ENCODE measurements at places on chromosomes 13 and 19. TPM values are rescaled to one million over a fixed set of nuclear protein-coding genes. Genes with fewer than 3 reads are reported as not detected.

The APBA3 gene
- 65.5 TPM for total RNA-seq

- no peak overlapping the region for H3K27ac ChIP-seq
- DNase-seq = no peak
- H3K4me3 ChIP-seq = no peak overlapping the region
- H3K27me3 ChIP-seq = peaks cover 2% of the 10 kb centered on the region
- no peaks in the 10 kb centered on the region for H3K4me1 ChIP-seq
These were observed 79.7 kb downstream of the EFNB2 start for GRCh38 chr13:106455777-106456176.

GRCh38 chr19:18436671-18437490 is 1.1 kb downstream of the ISYNA1 start:
- peak; percentile 92 for DNase-seq
- no peaks in the 10 kb centered on the region for H3K27me3 ChIP-seq
- H3K4me3 ChIP-seq = peak overlapping the region; percentile 64
- H3K36me3 ChIP-seq = peaks cover 2% of the 10 kb centered on the region
- H3K4me1 ChIP-seq = peaks cover 24% of the 10 kb centered on the region
- H3K27ac ChIP-seq = peak overlapping the region; percentile 61

The MEIOSIN gene
- not detected for total RNA-seq

GRCh38 chr19:41616792-41617621 is 9.9 kb downstream of the CEACAM4 start:
- H3K27ac ChIP-seq = no peak overlapping the region
- H3K27me3 ChIP-seq = peaks cover 2% of the 10 kb centered on the region
- peak; percentile 39 for DNase-seq
- H3K36me3 ChIP-seq = no peaks in the 10 kb centered on the region
- no peaks in the 10 kb centered on the region for H3K4me1 ChIP-seq

DNA sequence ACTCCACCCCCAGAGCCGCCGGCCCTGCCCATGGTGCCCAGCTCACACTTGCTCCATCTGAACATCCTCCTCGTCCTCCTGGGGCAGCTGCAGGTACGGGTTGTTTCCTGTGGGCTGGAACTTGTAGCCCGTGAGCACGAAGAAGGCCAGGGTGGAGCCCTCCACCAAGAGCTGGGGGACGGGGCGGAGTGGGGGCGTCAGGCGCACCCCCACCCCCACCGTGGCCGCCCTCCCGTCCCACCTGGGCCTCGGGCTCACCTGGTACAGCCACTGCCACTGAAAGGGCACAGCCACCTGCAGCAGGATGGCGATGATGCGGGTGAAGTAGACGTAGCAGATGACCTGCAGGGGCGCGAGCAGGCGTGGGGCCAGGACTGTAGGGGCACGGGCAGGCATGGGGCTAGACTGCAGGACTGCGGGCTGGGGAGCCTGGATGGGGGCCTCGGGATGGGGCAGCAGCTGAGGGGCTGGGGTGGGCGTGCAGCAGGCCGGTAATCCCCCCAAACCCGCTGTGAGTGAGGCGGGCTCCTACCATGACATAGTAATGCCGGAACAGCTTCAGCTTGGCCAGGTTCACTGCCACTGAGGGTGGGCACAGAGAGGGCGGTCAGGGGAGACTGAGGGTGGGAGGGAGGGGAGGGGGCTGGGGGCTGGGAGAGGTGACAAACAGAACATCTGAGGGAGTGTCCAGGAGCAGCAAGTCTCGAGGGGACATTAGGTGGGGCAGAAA is 6.3 kb downstream of the GPR108 start:
- H3K27ac ChIP-seq = no peak overlapping the region
- H3K27me3 ChIP-seq = no peaks in the 10 kb centered on the region
- DNase-seq = no peak
- H3K4me1 ChIP-seq = peaks cover 13% of the 10 kb centered on the region

DNA sequence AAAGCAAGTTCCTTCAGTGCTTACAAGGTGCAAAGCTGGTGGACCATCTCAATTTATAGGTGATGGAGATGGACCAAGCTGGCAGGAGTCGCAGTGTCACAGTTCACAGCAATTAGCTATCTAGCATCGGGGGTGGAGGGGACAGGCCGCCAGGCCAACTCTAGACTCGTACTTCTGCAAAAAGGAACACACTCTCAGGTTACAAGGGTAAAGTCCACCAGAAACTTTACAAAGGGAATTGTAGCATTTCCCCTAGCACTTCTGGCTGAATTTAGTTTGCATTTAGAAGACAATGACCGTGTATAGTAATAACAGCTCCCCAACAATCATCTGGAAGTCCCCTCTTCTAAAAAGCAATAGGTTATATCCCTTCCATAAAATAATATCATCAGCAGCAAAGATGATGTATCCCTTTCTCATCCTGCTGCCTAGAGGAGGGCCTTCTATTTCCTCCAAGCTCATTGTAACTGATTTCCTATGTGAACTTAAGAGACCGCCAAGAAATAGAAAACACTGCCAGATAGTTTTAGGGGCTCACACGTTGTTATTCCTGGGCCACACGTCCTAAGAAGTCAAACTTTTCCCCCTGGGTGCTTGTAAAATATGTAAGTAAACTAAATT is 8.5 kb upstream of the DOCK9 start:
- H3K27ac ChIP-seq = no peak overlapping the region
- H3K4me3 ChIP-seq = no peak overlapping the region
- H3K36me3 ChIP-seq = peaks cover 12% of the 10 kb centered on the region
- no peak for DNase-seq
- peaks cover 28% of the 10 kb centered on the region for H3K4me1 ChIP-seq

The ANGPTL8 gene
- total RNA-seq = not detected

The SSC5D gene
- 0.68 TPM for total RNA-seq

The ZNF610 gene
- 2.0 TPM for total RNA-seq

- no peaks in the 10 kb centered on the region for H3K36me3 ChIP-seq
- H3K27me3 ChIP-seq = peaks cover 13% of the 10 kb centered on the region
- no peak for DNase-seq
- H3K27ac ChIP-seq = no peak overlapping the region
These were observed 95.6 kb downstream of the FAM216B start for GRCh38 chr13:42876887-42877545.

The CADM4 gene
- total RNA-seq = 0.12 TPM

The EBI3 gene
- 14.7 TPM for total RNA-seq

GRCh38 chr19:10603873-10604459 is 16.9 kb upstream of the AP1M2 start:
- peaks cover 20% of the 10 kb centered on the region for H3K4me1 ChIP-seq
- peaks cover 2% of the 10 kb centered on the region for H3K36me3 ChIP-seq
- H3K27ac ChIP-seq = peak overlapping the region; percentile 99
- H3K27me3 ChIP-seq = peaks cover 2% of the 10 kb centered on the region
- peak overlapping the region; percentile 90 for H3K4me3 ChIP-seq
- DNase-seq = peak; percentile 46

GRCh38 chr13:92843549-92843948 is 383.1 kb upstream of the GPC6 start:
- no peak overlapping the region for H3K4me3 ChIP-seq
- no peak overlapping the region for H3K27ac ChIP-seq
- H3K4me1 ChIP-seq = no peaks in the 10 kb centered on the region
- H3K36me3 ChIP-seq = no peaks in the 10 kb centered on the region
- H3K27me3 ChIP-seq = no peaks in the 10 kb centered on the region

- H3K27ac ChIP-seq = no peak overlapping the region
- H3K4me3 ChIP-seq = no peak overlapping the region
- peak; percentile 67 for DNase-seq
- peaks cover 11% of the 10 kb centered on the region for H3K36me3 ChIP-seq
These were observed 128.7 kb downstream of the TSHZ3 start for GRCh38 chr19:31220540-31220939.

- no peak overlapping the region for H3K4me3 ChIP-seq
- H3K27me3 ChIP-seq = no peaks in the 10 kb centered on the region
- DNase-seq = no peak
- H3K36me3 ChIP-seq = no peaks in the 10 kb centered on the region
- H3K4me1 ChIP-seq = peaks cover 2% of the 10 kb centered on the region
- H3K27ac ChIP-seq = no peak overlapping the region
These were observed 1666.0 kb downstream of the EFNB2 start for GRCh38 chr13:104869501-104869900.

- H3K27me3 ChIP-seq = no peaks in the 10 kb centered on the region
- H3K4me3 ChIP-seq = no peak overlapping the region
- H3K27ac ChIP-seq = no peak overlapping the region
- no peaks in the 10 kb centered on the region for H3K36me3 ChIP-seq
These were observed 543.1 kb upstream of the SLITRK5 start for GRCh38 chr13:87128036-87128435.

GRCh38 chr13:35346494-35346893 is 130.0 kb downstream of the MAB21L1 start:
- H3K27ac ChIP-seq = no peak overlapping the region
- H3K27me3 ChIP-seq = no peaks in the 10 kb centered on the region
- no peak for DNase-seq
- no peaks in the 10 kb centered on the region for H3K36me3 ChIP-seq

DNA sequence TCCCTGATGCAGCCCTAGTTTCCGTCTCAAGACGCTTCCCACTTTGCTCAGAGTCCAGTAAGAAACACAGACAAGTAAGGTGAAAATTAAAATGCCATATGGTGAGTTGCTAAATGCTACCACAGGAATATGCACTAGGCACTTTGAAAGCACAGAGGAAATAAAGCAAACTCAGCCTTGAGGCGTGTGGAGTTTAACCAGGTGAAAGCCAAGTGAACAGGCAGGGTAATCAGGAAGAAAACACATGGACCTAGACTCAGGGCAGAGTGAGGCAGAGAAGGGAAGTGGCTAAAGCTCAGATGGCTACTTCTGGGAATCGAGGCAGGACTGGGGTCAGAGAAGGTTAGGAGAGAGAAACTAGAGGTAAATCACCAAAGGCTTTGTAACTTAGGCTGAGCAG is 5.4 kb upstream of the UBL3 start:
- no peak overlapping the region for H3K4me3 ChIP-seq
- no peak for DNase-seq
- H3K36me3 ChIP-seq = peaks cover 1% of the 10 kb centered on the region
- peaks cover 21% of the 10 kb centered on the region for H3K4me1 ChIP-seq
- H3K27ac ChIP-seq = no peak overlapping the region

The CEACAM8 gene
- total RNA-seq = not detected

DNA sequence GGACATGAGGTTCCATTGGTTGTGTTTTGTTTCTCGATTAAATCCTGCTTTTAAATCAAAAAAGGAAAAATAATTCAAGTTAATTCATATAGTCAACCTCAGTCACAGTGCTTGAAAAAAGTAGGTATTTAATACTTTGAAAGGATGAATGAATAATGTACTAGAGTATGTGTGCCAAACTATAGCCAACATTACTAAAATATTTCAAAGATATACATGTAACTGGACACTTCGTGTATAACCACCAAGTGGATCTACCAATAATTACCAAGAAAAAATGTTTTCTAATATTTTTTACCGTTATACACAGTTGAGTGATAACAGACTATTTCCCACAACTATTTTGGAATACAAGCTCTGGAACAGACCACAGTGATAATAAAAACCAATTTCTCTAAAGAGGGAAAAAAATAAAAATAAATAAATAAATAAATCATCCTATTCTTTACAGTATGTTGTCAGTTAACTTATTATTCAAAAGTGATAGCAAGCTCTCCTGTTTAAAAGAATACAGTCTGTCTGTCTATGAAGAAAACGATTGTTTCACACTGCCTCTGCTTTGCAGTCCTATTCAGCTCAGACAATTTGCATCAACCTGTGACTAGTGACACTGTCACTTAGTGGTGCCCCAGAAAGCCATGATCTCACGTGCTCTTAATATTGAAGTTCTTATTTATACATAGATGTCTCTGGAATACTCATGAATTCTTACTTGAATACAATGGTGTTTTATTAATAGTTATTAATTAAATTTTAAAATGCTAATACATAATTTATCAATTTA is 58.2 kb downstream of the UBL3 start:
- no peak for DNase-seq
- H3K4me3 ChIP-seq = no peak overlapping the region
- no peak overlapping the region for H3K27ac ChIP-seq
- no peaks in the 10 kb centered on the region for H3K27me3 ChIP-seq

- no peaks in the 10 kb centered on the region for H3K27me3 ChIP-seq
- no peak for DNase-seq
- no peak overlapping the region for H3K27ac ChIP-seq
These were observed 17.8 kb downstream of the PCCA start for GRCh38 chr13:100106705-100107104.

DNA sequence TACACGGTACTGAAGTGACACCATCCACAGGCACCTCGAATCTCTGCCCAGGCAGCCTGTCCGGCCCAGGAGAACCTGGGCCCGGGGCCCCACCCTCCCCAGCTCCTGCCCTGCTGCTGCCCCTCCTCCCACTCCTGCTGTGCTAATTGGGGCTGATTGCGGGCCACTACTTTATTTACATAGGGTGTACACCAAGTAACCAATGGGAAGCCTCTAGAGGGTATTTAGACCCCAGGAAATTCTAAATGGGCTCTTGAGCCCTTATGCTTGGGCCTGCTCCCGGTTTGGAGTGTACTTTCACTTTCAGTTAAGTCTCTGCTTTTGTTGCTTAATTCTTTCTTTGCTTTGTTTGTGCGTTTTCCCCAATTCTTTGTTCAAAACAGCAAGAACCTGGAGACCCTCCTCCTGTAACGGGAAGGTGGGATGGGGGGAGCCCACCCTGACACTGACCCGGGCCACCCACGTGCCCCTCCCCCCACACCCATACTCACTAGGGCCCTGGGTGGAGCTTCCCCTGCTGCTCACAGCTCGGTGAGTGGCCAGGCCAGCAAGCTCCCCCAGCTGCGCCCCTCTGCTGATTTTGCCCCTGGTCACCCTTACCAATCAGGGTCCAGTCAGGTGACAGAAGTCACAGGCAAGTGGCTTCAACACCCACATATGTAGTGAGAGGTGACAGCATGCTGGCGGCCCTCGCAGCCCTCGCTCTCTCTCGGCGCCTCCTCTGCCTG is 9.4 kb downstream of the SCGB2B2 start:
- H3K27ac ChIP-seq = peak overlapping the region; percentile 78
- H3K27me3 ChIP-seq = no peaks in the 10 kb centered on the region
- peaks cover 12% of the 10 kb centered on the region for H3K4me1 ChIP-seq
- DNase-seq = no peak

DNA sequence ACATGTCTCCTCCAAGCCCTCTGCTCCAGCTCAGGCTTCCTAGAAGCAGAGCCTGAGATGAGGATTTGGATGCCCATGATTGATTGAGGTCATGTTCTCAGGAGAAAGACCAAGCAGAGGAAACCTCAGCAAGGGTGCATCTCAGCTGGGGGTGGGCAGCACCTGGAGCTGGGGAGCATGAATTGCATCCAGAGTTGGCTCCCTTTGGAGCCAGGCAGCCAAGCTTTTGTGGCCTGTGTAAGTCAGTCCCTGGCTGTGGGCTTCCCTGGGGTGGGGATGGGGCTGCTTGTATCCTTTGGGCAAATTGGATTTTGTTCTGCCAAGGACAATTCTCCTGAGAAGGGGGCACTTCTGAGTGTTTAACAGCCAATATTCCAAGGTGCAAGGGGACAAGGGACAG is 91.5 kb upstream of the WASF3 start:
- peaks cover 1% of the 10 kb centered on the region for H3K4me1 ChIP-seq
- no peak overlapping the region for H3K27ac ChIP-seq
- no peak overlapping the region for H3K4me3 ChIP-seq
- peaks cover 8% of the 10 kb centered on the region for H3K27me3 ChIP-seq
- H3K36me3 ChIP-seq = no peaks in the 10 kb centered on the region
